ENCODE measurements at places on chromosomes 11 and 22.

- no peak for DNase-seq
Observed at GRCh38 chr22:16922076-16922475, 85.9 kb downstream of the GAB4 start.

- DNase-seq, result no peak
Observed at GRCh38 chr11:86938900-86939880, 16.0 kb downstream of the FZD4 start.

DNA sequence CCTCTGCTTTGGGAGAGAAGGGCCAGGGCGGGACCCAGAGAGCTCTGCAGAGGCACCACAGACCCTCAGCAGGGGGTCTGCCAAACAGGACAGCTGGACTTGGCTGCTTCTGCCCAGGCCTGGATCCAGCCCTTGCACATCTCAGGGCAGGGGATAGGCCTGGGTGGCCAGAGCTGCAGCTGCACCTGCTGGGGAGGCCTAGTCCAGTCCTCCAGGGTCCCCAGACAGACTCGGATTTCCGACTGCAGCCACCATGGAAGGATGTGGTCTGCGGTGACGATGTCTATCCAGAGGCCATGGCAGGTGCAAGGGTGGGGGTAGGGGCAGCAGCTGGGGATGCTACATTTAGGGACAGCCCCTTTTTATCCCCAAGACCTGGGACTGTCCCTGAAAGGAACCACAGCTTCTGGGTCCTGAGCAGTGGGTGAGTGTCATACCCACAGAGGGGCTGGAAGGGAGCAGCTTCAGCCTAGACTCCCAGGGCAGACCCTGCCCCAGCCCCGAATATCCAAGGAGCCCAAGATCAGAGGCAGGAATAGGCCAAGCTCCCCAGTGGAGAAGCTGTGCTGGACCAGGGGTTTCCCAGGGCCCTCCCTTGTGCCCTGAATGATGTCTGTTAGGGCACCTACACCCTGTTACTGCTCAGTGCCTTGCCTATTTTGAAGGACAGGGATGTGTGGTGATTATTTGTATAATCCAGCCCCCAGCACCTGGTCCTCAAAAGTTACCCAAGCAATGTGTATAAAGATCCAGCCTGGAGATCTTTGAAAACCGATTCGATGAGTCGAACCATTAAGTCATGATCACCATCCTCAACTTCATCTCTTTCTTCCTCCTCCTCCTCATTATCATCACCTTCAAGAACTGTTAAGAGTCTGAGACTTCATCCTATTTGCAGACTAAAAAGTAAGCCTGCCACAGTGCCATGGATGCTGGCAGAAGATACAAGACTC is 2.5 kb upstream of the IGLL5 start:
- no peak for DNase-seq

DNA sequence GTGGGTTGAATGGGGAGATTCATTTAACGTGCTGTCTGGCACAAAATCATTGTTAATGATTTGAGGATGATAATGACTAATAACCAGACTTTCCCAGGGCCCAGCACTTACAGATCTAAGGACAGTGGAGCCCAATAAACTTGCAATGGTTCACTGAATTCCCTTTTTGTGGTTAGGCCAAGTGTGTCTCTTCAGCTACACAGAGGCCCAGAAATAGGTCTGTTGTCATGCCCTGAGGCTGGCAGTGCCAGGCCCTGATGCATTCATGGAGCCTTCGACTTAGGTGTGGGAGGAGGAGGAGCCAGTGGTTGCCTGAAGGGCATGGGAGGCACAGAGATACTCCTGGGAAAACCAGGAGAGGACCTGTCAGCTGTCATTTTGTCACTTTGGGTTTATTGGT is 56.1 kb downstream of the KIAA1671 start:
- DNase-seq, result no peak

GRCh38 chr11:102560555-102561011 is 30.0 kb upstream of the MMP7 start:
- no peak for DNase-seq

DNA sequence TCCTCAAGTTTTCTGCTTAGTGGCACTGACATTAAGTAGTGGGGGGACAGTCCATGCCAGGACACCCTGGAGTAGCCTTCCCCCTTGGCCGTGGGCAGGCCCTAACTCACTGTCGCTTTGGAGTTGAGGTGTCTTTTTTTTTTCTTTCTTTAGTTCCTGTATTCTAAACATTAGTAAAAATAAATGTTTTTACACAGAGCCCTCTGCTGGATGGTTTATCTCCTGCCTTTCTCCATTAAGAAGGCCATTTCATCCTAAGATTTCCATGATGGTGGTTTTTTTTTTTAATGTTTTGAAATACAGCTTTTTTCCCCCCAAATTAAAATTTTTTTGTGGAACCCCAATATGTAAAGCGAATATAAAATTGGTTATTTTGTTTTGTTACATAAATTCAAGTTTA is 1.8 kb upstream of the TIGD3 start:
- DNase-seq, result no peak

- DNase-seq, result no peak
Observed at GRCh38 chr22:47083379-47083986, 321.0 kb downstream of the TBC1D22A start.

- no peak for DNase-seq
Observed at GRCh38 chr11:16511116-16512114, 155.1 kb upstream of the SOX6 start.

DNA sequence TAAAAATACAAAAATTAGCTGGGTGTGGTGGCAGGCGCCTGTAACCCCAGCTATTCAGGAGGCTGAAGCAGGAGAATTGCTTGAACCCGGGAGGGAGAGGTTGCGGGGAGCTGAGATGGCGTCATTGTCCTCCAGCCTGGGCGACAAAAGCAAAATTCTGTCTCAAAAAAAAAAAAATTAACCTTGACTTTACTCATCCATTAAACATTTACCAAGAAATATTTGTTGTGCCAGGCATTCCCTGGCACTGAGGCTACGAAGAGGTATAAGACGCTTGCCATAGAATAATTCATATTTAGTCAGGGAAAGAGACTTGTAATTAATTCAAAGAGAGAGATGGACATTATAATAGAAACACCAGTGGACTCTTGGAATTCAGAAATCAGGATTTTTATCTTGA is 13.2 kb upstream of the PAFAH1B2 start:
- DNase-seq, result no peak

Measured in T-helper 9 cell (primary cell).